Astrocyte of the hippocampus (primary cell): ENCODE measurements at places on chromosomes 11 and 22.

- DNase-seq, result no peak
Observed at GRCh38 chr11:34134765-34135164, 29.3 kb downstream of the NAT10 start.

GRCh38 chr22:49546811-49547585 lies 280.7 kb downstream of the BRD1 start:
- no peak for DNase-seq

DNA sequence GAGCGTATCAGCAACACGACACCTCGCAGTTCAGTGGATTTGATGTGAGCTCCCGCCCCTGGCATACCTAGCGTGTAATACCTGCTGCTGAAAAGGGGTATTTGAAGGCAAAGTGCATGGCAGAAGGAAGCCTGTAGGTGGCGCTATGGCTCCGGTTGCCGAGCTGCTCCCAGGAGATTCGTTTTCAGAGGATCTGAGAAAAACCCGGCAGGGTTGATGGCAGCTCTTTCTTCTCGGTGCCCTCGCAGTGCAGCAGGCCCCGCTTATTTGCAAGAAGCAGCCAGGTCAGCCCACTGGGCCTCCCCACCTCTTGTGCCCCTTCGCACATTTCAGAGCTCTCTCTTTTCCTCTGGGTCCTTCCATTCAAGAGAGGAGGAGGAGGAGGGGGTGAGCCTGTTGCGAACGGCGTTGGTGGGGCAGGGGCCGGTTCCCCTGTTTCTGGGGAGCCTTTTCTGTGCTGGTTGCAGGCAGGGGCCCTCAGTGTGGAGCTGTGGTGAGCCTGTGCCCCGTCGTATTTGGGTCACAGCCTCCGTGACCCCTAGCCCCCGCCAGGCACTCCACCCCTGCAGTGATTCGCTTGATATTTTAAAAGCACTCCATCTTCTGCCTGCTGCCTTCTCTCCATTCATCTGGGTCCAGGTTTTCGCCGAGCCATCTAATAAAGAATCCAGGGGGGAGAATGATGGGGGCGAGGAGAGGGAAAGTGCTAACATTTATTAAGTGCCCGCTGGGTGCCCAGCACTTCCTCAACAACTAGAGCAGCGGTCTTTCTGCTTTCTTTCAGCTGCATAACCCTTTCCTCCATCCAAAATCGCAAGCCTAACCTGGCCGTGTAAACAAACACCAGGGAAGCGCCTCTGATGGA lies 85.3 kb upstream of the SYT13 start:
- DNase-seq, result peak; percentile 87

GRCh38 chr11:17563231-17563646 lies 16.2 kb downstream of the OTOG start:
- DNase-seq, result no peak

DNA sequence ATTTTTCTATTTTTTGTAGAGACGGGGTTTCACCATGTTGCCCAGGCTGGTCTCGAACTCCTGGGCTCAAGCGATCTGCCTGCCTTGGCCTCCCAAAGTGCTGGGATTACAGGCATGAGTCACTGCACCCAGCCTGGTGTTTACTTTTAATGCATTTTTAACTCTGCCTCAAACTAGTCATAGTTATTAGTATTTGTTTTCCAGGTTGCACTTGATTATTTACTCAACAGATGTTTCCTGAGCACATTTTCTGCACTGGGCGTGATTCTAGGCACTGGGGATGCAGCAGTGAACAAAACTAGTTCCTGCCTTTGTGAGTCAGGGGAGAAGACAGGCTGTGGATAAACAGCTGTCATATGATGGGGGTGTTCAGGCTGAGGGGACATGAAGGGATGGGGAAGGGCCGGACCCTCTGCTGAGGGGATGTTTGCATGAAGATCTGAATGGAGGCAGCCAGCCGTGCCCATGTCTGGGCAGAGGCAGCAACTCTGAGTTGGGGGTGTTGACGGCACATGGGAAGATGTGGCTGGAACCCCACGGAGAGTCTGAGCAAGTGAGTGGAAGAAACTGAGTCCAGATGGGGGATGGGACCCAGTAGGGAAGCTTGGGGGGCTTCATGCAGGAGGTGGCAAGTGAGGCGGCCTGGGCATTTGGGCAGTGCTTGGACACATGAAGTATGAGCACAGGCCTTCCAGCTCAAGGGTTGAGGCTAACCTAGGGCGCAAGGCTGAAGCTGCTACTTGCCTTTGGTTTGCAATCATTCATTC lies 34.4 kb downstream of the MPPED1 start:
- no peak for DNase-seq

GRCh38 chr11:100396266-100396665 lies 290.8 kb upstream of the ARHGAP42 start:
- DNase-seq, result no peak

DNA sequence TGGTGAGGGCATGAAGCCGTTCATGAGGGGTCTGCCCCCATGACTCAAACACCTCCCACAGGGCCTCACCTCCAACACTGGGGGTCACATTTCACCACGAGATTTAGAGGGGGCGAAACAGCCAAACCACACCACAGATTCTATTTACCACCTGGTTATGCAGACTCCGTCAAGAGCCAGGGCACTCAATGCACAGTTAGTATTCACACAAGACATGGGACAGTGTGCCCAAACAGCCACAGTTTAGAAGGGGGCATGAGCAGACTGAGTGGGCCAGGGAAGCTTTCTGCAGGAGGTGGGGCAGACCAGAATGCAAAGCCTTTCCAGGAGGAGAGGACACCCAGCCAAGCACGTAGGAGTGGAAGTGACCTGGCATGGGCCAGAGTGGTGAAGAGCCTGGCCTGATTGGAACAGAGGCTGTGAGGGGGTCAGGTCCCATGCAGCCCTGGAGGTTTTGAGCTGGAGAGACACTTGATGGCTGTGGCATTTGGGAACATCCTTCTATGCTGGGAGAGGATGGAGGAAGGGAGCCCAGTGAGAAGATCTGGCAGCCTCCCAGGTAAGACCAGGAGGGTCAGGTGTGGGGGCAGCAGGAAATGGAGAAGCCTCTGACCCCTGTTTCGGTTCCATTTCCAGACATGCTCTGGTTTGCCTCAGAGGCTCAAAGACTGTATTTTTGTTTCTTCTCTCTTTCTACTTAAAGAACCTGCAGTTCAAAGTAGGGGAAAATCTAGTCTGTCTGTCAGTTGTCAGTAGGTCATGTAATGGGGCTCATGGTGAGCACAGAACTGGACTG lies 199.1 kb upstream of the NCAM1 start:
- DNase-seq, result no peak

DNA sequence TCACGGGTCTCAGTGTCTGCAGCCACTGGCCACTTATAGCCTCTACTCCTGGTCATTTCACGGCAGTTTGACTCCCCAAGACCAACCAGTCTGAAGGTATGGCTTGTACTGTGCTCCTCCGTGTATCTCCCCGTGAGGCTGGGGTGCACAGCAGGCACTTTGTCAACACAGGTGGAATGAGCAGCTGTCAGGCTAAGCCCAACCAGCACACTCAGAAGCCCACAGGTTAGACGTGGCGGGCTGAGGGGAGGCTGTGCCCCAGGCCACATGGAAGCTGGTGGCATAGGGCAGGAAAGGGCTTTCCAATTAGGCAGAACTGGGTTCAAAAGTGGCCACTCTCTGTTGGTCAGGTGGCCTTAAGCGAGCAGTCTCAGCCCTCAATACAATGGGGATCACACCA lies 7.0 kb downstream of the TP53I11 start:
- DNase-seq, result no peak

DNA sequence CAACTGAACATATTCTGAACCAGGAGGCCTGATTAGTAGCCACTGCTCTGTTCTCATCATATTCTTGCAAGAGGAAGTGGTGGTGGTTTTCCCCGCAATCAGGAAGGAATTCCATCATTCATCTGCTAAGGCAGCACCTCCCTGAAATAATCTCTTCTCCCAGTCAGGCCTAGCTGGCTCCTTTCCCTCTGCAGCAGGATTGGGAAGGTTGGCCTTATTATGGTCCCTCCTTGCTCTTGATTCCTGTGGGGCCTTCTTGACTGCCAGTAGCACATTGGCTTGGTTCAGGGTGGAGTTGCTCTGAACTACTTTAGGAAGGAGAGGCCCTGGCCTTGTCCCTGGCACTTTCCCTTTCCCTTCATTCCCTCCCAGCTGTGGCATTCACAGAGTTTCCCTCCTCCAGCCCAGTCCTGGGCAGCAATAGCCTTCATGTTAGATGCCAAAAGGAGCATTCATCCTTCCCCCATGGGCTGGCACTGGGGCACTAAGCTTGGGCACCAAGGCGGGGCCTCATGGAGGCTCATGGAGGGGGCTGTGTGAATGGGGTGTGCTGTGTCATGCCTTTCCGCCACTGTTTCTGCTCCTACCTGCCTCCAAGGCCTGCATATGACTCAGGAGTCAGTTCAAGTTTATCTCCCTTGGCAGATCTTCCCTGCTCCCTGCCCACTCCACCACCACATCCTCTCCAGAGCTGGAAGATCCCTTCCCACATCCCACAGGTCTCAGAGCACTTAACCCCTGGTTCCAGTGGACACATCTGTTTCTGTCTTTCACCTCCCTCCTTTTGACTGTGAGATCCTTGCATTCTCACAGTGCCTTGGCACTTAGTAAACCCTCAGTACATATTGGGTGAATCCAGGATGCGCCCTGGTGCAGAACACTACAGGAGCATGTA lies 27.6 kb upstream of the CD44 start:
- peak; percentile 82 for DNase-seq

DNA sequence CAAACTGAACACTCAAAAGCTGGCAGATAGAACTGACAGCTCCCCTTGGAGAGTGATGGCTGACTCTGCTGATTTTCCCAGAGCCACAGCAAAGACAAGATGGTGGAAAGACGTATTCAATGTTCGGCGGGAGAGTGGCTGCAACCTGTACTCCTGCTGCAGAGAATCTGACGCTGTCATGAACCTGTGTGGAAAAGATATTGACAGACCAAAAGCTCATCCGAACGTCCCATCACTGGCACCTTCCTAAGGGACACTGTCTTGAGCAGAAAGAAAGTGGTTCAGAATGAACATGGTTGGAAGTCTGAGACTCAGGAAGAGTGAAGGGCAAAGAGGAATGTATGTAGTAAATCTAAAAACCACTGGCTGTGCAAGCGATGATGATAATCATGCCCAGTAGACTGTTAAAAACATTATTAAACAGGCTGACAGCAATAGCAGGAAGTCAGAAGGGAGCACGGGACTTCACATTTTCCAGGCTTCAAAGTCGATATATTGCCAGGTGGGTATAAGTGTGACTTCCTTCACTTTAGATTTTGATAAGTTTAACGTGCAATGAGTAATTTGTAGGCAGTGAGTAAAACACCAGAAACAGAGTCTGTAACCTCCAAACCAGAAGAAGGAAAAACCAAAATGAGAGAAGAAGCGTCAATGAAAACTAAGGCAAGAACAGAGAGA lies 6.2 kb upstream of the IL17REL start:
- DNase-seq, result no peak

GRCh38 chr22:27805841-27806240 lies 4.3 kb upstream of the MN1 start:
- no peak for DNase-seq

DNA sequence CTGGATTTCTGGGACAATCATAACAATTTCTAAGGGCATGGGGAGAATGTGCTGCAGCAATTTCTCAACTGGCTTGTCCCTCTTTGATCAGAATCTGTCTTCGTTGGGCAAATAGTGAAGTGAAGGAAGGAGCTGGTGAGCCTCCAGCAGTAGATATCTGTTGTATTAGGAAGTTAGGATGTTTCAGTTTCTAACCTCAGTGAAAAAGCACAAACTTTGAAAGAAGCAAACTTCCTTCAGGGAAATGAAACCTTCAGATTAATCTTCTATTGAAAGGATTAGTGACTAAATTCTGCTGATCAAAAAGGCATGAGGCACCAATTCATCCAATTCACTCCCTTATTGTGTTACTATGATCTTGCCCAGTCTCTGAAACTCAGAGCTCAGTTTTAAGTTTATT lies 24.3 kb downstream of the LMO2 start:
- DNase-seq, result no peak

DNA sequence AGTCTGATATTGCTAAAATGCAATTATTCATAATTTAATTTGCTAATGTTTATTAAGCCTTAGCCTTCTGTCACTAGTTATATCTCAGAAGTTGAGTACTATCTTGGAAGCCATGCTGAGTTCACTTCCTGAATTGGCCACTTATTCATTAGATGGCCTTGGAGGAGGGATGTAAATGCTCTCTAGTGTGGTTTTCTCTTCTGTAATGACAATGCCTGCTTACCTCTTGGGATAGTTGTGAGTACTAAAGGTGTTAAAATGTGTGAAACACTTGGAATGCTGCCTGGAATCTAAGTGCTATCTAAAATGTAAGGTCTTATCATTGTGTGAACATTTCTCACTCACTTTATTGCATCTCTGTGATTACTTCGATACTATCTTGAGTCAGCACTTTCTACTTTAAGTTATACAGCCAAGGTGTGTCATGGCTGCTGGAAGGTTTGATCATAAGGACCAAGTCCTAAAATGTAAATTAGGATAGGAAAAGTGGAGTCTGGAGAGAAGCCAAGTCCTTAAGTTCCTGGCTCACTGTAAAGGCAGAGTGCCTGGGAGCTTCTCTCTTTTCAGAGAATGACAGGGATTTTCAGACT lies 12.4 kb downstream of the GLYATL2 start:
- no peak for DNase-seq

GRCh38 chr11:67195971-67196456 lies 70.3 kb upstream of the GRK2 start:
- no peak for DNase-seq

DNA sequence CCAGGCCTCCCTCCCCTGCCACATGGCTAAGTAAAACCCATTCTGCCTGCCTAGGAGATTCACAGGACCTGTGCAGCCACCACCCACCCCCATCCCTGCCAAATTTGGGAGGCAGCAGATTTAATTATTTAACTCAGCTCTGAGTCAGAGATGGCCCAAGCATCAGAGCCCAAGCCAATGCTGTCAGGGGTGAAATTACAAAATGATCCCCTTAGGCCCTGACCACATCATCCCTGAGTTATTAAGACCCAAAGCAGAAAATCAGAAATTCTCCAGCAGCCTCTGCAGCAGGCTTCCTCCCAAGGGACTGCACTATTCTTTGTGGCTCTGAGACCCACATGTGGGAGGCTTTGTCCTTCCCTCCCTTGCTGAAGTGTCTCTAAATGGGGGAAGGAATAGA lies 52.8 kb upstream of the RRAS2 start:
- DNase-seq, result peak; percentile 59
